ENCODE measurements at places on chromosomes 6 and 20.

DNA sequence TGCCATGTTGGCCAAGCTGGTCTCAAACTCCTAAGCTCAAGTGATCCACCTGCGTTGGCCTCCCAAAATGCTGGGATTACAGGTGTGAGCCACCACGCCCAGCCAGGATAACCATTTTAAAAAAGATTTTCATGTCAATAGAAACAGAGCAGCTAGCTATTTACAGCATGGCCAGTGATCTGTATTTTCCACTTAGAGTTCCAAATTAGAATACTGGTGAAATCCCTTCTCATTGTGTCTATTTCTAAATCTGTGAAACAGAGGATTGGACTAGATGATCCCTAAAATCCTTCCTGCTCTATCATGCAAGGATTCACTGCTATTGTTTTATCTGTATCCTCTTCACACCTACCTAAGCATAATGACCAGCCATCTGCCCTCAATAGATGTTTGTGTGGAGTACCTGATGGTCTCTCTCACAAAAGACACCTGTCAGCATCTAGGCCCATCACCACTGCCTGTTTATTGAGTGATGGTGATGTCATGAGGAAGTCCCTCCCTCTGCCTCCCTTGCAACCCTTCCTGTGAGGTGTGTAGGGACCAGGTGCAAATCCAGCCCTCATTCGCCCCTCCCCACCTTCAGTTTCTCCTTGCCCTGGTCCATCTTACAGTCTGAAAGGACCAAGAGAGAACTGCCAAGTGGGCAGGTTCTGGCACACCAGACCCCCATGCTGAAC is 26.5 kb upstream of the SMIM29 start:
- DNase-seq, result no peak

DNA sequence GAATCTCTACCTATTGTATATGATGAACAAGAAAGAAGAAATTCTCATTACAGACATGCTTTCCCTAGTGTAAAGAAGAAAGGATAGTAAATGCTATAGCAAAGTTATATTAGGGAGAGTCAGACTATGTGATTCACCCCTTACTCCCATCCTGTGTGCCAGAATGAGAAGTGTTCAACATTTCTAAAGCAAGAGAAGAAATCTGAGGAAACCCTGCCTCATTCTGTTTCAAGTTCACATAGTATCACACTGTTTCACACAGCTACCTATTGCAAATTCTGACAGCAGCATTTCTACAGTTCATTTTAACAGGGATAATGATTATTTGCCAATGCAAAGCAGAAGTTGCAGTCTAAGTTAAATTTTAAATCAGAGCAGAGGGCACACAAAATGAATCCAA is 267.2 kb upstream of the TCF21 start:
- DNase-seq, result no peak

- DNase-seq, result no peak
Measured at GRCh38 chr6:97128507-97128906, 154.5 kb downstream of the MMS22L start.

DNA sequence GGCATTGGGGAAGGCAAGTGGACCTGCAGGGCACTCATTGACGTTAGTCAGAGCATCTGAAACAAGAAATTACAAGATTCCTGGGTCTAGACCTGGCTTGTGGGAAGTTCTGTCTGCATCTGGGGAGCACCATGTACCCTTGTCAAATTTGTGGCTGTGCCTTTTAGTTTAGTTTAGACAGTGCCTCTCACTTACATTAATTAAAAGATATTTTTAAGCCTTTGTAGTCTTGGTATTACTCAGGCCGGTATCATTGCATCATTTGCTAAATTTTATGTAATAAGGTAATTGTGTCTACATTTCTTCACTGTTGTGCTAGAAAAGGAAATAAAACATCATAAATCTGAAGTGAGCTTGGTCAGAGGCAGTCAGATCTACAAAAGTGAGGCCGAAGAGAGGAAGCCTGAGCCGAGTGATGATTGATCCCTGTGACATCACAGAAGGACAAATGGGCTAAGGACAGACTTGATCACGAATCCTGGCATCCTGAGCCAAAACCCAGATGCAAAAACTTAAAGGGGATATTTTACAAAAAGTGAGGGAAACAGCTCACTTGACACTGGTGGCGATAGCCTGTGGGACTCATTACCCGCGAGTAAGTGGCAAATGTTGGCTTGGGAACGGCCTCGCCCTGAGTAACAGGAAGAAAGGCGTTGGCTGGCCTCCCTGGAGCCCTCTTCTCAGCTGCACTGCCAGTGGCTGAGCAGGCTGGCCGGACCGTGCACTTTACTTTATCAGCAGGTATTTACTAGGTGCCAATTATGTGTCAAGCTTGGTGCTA is 106.5 kb downstream of the TCP11 start:
- no peak for DNase-seq

DNA sequence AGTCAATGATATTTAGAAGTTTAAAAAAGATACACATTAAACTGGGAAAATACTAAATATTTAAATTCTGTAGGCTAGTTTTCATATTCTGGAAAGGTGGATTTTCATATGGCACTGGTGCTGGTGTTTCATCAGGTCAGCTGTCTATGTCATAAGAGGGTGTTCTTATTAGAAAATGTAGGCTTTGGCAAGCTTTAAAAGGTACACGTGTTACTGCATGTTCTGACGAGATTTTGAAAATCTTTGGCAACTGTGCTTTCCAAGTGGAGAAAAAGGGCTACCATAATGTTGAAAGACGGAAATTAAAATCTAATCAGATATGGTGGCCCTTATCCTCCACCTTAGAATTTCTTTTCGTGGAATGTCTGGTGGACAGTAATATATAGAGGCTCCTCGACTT is 30.0 kb downstream of the SLC22A3 start:
- no peak for DNase-seq

DNA sequence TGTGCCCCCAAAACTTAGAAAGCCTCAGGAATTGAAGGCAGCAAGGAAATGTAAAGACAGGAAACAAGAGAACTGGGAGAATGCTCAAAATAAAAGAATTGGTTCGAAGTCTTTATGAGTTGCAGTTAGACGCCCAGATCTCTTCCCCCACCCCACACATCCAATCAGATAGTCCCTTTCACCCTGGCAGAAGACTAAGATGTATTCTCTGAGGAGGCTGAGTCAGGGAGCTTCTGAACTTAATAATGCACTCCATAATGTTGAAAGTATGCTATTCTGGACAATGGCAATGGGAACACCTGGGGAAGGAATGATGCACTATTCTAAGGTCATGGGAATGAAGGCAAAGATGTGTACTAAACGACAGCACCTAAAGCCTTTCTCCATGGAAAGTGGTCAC is 173.6 kb downstream of the MTFR2 start:
- no peak for DNase-seq

DNA sequence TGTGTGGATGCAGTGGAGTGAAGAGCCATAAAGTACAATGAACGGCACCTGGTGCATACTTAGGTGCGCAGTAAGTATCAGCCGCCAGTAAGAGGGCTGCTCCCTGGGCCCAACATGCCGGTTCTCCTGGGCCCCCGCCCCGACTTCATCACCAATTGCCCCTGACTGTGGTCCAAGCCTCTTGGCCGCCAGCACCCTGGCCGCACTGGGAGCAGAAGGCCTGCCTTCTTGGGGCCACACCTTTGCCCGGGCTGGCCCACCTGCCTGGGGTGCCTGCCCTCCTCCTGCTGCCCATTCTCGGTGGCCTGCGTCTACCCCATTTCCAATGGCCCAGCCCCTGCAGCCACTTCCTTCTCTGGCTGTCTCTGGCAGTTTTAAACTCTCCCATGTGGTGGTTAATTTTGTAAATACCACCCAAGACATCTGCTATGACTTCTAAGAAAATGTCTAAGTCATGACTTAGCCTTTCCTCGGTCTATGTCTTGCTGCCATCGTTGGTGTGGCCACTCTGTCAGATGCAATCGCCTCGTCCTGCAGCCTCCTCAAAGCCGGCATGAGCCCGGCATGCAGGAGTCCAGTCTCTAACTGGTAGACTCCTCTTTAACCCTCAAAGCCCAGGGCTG is 36.8 kb downstream of the PMEPA1 start:
- DNase-seq, result no peak

GRCh38 chr6:158789115-158789917 is 29.9 kb downstream of the EZR start:
- DNase-seq, result no peak

DNA sequence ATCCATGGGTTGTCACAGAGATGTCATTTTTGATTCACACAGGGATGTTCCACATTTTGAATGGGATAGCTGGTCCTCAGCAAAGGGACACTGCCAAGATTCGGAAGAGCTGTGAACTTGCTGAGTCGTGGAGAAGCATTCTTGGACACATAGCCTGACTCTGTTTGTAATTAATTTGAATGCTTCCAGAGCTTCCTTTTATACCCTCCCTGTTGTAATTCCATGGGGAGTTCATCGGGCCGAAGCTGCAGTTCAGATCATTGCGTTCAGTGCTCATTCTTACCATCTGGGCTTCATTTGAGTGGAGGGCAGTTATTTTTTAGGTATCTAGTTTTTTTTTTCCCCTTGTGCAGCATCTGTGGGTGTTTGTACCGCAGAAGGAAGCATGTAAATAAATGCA is 126.5 kb downstream of the SLC24A3 start:
- DNase-seq, result no peak
